Right ventricle myocardium inferior (tissue), 1 donor: ENCODE measurements at places on chromosomes 3 and 15.

GRCh38 chr3:47622671-47623461, 44.2 kb upstream of the CSPG5 start:
- no peak for DNase-seq

GRCh38 chr15:56739964-56740640, 6.8 kb upstream of the ZNF280D start:
- no peak for DNase-seq

DNA sequence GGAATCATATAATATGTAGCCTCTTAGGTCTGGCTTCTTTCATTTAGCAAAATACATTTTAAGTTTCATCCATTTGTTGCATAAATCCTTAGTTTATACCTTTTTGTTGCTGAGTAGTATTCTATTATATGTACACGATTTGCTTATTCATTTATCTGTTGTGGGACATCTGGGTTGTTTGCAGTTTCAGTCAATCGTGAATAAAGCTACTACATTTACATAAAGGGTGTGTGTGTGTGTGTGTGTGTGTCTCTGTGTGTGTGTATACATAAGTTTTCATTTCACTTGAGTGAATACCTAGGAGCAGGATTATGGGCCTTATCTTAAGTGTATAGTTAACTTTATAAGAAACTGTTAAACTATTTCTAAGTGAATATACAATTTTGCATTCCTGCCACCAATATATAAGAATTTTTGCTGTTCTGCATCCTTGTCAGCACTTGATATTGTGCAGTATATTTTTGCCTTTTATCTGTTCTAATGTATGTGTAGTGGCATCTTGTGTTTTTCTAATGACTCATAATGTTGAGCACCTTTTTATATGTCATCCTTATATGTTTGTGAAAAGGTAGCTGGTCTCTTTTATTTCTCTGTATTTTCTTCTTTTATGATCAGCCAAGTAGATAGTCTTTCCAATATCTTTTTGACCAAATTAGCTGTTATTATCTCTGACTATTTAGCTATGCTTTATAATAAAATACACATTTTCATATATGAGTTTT, 55.0 kb downstream of the GLCE start:
- no peak for DNase-seq

DNA sequence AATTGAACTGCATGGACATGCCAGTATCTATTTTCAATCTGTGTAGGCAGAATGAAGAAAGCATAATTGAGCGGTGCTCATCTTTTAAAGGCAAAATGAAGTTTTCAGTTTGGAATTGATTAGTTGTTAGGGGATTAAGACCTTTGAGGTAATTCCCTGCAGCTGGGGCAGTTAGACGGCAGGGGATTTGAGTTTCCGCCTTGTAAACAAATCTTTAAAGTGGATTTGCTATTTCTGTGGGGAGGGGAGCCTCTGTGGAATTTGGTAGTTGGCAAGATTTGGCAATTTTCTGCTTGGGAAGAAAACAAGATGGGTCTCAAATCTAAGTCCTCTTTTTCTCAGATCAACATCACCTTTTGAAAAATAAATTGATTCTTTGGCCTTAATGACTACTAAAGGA, 212.5 kb upstream of the CNTN6 start:
- DNase-seq = no peak

DNA sequence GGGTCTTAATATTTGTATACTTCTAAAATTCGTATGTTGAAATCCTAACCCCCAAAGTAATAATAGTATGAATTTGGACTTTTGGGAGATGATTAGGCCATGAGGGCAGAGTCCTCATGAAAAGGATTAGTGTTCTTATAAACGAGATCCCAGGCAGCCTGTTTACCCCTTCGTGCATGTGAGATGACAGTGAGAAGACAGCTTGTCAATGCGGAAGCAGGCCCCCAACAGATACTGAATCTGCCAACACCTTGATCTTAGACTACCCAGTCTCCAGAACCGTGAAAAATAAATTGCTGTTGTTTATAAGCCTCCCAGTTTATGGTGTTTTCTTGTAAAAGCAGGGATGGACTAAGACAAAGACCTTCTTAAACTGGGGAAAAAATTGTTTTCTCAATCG, 714.2 kb downstream of the SI start:
- no peak for DNase-seq

DNA sequence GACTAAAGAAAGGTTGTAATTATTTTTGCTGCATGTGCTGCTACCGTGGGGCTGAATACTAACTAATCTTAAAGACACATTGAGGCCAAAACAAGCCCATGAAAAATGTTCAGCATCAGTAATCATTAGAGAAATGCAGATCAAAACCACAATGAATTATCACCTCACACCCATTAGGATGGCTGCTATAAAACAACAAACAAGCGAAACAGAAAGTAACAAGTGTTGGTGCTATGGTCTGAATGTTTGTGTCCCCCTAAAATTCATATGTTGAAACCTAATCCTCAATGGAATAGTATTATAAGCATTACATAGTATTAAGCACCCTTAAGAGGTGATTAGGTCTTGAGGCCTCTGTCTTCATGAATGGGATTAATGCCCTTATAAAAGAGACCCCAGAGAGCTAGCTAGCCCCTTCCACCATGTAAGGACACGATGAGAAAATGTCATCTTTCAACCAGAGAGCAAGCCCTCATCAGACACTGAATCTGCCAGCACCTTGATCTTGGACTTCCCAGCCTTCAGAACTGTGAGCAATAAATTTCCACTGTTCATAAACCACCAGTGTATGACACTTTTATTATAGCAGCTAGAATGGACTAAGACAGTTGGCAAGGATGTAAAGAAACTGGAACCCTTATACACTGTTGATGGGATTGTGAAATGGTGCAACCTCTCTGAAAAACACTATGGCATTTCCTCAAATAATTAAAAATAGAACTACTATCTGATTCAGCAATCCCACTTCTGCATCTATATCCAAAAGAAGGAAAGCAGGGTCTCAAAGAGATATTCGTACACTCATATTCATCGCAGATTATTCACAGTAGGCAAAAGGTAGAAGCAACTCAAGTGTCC, 76.1 kb downstream of the REC114 start:
- no peak for DNase-seq

DNA sequence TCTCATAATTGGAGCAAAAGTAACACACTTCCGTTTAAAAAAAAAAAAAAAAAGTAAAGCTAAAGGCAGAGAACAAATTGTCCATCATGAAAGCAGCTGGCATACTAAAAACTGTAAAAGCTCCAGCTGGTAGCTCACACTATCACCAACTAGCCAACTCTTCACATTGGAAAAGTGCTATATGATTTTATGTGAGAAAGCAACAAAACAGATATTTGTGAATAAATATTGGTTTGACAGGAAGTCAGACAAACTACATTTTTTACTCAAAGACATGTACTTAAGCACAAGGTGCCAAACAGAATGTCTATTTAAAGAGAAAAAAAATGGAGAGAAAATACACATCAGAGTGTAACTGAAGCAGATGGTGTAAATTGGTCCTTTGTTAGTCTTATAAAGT, 231.2 kb upstream of the CADM2 start:
- no peak for DNase-seq

- no peak for DNase-seq
These were observed 103.1 kb upstream of the PTX3 start for GRCh38 chr3:157333551-157333991.

DNA sequence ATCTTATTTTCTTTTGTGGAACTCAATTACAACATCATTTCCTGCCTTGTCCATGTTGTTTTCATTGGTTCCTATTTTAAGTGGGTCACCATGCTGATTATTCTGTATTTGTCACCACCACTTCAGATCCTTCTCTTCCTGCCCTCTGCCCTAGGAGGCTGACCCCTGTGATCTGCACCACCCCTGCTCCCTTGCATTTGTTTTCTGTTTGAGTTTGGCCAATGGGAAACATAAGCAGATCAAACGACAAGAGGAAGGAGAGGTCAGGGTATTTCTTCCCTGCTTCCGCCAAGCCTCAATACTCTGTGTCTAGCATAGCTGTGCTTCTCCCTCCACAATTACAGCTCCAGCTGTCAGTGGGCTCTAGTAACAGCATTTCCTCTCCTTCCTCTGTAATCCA, 71.6 kb downstream of the IMPG2 start:
- no peak for DNase-seq

GRCh38 chr3:124156866-124157712, 165.2 kb upstream of the ROPN1 start:
- no peak for DNase-seq

GRCh38 chr3:159263750-159264553, 462.1 kb downstream of the MFSD1 start:
- no peak for DNase-seq

- no peak for DNase-seq
These were observed 48.6 kb downstream of the FOXL2 start for GRCh38 chr3:138898301-138898700.

GRCh38 chr3:20588781-20589180, 402.8 kb upstream of the SGO1 start:
- no peak for DNase-seq

DNA sequence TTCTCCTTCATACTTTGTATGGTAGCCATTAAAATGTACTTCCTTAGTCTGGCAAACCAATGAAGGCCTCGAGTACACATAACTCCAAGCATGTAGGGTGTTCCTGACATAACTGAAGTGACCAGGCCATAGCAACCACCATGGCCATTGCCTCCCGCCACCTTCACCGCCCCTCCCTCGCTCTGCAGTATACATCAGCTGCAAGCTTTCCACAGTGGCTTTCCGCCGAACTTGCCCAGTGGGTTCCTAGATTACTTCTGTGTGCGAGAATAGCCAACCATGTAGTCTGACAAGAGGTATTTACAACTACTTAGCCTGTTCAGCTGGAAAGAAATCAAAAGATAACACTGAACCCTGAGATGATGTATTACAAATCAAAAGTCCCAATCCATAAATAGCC, 3.4 kb upstream of the CTNNB1 start:
- no peak for DNase-seq

- DNase-seq = no peak
These were observed 36.0 kb downstream of the ZIC4 start for GRCh38 chr3:147370349-147370748.

GRCh38 chr3:18745472-18745871, 320.3 kb upstream of the SATB1 start:
- no peak for DNase-seq

- DNase-seq = no peak
These were observed 26.8 kb downstream of the CAPN3 start for GRCh38 chr15:42385980-42386700.

DNA sequence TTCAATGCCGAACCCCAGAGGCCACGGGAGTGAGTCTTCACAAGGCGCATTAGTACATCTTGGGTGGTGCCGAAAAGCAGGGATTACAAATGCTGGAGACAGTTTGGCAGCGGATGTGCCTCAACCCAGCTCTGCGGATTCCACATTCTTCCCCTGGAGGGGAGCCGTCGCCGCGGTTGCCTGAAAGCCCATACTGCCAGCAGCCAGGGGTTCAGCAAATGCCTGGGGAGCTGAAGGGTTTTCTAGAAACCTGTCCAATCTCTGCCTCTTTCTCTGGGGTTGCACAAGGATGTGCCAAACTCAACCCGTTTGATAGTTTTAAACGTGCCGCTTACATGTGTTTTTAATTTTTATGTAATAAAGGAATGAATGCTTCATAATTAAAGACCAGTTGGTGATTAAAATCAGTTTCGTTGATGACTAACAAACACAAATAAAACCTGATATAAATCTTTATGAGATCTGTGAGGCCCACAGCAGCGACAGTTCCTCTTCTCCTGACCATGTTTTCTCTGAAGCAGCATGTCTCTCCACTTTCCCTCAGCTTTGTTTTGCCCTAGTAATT, 74.6 kb upstream of the LEKR1 start:
- DNase-seq = no peak

DNA sequence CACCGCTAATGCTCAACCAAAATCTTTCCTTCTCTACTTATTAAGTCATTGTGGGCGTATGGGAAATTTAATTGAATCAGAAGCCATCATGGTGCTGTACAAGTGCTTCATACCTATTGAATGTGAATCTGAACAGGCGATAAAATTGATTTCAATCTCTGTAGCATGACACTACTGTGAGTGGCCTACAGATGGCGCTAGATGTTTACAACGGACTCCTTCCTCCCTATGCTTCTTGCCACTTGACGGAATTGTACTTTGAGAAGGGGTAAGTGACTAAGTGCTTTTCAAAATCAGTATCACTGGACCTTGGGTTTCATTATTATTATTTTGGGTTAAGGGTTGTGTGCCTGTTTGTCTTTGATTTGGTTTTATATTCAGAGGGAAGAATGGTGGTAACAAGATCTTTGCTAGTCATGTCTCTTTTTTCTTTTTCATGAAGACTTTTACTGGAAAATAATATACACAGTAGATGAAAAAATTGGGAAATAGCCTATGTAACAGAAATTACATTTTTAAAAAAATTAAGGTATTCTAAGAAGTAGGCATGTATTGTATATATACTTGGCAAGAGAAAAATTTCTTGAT, 35.4 kb downstream of the ACP3 start:
- DNase-seq = no peak

- no peak for DNase-seq
These were observed 123.1 kb downstream of the CHCHD6 start for GRCh38 chr3:126827121-126827520.

DNA sequence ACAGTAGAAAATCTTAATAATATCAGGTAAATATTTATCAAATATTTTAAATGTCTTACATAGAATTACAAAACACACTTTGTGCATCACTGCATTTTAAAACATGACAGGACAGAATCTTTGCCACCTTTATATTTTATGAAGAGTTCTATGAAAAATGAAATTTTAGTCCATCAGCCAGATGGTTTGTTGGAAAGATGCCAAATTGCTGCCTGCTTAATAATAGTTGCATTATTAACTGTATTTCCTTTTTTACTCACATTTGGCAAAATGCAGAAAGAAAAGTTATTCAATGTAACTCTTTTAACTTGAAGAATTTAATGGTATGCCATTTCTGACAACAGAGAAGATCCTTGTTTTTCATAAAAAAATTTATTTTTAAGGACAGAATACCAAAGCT, 1271.6 kb downstream of the NSUN3 start:
- no peak for DNase-seq

DNA sequence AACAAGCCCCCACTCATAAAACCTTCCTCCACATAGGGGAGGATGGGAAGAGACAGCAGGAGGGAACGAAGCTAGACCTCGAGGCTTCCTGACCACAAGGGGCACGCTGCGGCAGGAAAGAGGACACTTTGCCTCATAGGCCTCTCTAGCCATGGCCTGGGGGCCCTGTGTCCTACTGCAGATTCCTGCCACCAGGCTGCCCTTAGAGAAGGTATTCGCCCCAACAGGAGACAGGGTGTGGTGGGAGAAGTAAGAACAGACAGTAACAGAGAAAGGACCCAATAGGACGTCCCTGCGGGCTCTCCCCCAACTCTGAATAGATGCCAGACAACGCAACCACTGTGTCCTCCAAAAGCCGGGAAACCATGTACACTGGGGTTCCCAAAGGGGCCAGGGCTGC, 36.8 kb downstream of the ADCY5 start:
- DNase-seq = peak; percentile 63
